ENCODE measurements at places on chromosomes 5 and 9.

- DNase-seq: no peak
These were observed 296.9 kb downstream of the ADAMTS6 start for GRCh38 chr5:65184780-65185179.

DNA sequence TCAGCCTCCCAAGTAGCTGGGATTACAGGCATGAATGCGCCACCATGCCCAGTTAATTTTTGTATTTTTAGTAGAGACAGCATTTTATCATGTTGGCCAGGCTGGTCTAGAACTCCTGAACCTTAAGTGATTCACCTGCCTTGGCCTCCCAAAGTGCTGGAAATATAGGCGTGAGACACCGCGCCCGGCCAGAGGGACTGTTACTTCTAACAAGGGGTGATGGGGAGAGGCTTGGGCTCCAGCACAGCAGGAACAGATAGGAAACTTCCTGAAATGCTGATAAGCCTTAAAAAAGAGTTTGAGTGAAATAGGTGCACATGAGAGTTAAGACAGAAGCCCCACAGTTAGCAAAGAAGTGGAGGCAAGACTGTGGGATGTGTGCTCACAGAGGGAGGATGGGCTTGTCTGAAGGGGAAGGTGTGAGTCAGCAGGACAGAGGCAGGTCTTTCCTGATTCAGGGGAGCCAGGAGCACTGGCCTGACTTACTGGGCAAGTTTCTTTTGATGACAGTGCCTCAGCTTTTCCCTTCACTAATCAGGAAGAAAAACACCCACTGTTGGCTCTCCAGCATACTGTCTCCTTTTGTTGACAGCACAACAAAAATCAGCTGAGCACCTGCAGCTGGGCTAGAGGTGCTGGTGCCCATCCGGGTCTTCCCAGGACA, 68.4 kb downstream of the RAD23B start:
- DNase-seq: no peak

DNA sequence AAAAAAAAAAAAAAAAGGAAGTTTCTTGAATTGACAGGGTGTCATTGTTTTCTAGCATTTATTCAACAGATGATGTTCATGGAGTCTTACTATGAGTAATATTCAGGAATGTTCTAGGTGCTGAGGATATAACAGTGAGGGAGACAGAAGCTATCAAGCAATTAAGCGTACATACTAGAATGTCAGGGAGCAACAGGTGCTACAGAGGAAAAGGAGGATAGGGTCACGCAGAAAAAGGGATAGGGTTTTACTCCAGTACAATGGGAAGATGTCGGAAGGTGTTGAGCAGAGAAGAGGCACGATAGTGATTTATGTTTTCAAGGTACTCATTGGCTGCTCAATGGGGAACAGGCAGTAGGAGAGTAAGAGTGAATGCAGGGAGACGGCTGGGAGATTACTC, 6.6 kb upstream of the RASGRF2 start:
- DNase-seq: no peak

- DNase-seq: no peak
These were observed 44.4 kb downstream of the FGF18 start for GRCh38 chr5:171463862-171464229.

- no peak for DNase-seq
These were observed 55.2 kb upstream of the IL12B start for GRCh38 chr5:159385536-159385935.

- no peak for DNase-seq
These were observed 1853.3 kb downstream of the EFNA5 start for GRCh38 chr5:105817416-105817815.

DNA sequence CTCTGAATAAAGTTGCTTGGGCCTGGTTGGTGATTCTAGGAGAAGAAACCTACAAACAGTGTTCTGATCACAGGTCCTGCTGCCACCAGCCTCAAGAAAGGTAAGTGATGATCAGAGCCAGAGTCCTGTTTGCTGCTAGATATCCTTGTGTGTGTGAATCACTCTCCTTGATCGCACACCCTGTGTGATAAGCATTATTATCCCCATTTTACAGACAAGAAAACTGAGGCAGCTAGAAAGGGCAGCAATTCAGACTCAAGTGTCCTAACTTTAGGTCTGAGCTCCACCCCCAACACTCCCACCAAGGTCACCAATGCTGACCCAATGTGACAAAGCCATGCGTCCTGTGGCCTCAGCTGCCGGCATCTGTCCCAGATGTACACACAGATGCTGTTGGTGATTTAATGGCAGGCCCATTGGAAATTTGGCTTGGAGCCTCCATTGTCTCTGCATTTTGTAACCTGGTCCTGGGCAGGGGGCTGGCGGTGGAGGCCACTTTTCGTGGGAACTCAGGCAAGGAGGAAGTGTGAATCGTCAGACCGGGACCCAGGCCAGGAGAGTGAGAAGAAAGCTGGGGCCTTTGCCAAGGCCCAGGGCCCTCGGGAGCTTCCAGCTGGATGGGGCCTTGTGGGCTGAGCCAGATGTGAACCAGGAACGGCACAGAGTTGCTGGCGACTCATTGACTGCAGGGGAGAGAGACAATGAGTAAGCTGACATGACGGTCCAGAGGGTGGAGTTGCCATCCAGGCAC, 29.8 kb upstream of the GGTA1 start:
- no peak for DNase-seq

DNA sequence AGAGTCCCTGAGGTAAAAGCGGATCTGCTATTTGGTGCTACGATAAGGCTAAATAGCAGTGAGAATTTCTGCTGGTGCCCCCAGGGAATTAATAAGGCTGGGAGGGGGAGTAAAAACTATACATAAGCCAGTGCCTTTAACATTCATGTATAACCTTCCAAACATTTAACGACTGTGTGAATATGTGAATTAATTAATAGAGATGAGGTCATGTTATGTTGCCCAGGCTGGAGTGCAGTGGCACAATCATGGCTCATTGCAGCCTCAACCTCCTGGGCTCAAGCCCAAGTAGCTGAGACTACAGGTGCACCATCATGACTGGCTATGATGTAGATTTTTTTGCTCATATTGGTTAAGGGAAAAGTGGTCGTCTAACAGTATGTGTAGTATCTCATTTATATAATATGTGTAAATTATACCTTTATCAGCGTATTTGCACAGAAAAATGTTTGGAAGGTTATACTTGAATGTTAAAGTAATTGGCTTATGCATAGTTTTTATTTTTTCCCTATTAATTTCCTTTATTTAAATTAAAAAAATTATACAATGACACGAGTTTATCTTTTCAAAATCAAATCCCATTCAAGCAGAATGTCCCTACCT, 64.6 kb downstream of the EHMT1 start:
- no peak for DNase-seq

- no peak for DNase-seq
These were observed 26.2 kb upstream of the BARHL1 start for GRCh38 chr9:132556235-132556634.

DNA sequence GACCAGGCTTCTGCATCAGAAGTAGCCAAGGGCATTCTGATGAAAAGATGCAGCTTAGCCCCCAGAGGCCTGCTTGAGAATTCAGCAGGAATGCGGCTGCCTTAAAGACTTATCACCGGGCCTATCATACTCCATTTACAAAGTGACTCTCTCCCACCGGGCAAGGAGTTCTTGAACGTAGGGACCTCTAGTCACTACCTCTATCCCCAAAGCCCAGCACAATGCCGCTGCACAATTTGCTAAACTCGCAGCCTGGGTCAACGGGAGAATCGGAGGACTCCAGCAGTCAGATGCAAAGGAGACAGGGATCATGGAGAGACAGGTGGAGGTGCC, 661 bp downstream of the PDCL start:
- no peak for DNase-seq

DNA sequence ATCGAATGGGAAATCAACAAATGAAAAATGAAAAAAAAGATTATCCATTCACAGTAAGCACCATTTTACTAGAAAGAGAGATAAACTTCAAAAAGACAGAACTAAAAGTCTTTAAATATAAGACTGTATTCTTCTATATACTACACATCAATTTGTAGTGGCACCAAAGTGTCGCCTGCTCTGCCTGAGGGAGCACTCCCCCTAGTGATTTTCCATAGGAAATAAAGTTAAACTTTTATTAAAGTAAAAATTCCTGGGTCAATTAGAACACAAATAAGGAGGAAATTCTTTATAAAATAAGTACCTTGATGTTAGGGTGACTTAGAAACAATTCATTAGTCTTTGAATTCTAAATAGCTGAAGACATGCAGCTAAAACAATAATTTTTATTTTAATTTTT, 9.7 kb downstream of the RAD1 start:
- no peak for DNase-seq

DNA sequence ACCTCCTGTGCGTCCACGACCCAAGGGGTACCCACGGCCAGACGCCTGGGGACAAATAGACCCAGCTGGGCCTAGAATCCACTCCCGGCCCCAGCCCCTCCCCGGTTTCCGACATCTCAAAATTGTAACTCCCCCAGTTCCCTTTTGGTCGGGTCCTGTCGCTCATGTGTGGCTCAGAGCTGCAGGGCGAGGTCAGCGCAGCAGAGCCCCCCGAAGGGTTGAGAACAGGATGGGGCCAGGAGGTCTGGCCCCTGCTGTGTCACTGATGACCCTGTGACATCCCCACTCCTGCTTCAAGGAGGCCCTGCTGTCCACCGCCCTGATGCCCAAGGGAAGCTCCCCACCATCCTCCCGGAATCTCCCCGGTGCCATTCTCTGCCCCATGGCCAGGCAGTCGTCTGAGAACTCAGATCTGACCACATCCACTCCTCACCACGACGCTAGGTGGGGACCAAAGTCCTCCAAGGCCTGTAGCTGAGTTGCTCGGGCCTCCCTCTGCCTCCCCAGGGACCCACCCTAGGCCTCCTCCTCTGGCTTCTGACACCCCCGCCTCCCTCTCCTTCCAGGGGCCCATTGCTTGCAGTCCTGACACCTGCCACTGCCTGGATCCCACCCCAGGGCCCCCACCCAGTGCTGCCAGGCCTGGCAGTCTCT, 3.9 kb downstream of the SLC9A3 start:
- no peak for DNase-seq

DNA sequence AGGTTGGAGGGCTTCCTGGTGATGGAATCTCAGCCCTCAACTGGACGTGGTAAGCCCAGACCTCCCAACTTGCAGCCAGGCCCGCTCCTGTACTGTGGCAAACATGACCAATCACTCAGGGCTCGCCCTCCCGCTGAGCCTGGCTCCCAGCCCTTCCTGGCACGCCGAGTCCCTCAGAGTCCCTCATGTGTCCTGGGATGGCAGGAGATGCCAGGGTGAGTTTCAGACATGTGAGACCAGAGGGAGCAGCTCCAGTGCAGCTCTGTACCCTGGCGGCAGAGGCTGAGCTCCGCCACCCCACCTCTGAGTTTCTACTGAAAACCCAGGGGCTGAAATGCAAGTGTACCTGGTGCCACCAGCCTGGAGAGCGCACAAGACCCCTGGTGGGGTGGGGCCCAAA, 42.0 kb upstream of the RXRA start:
- DNase-seq: no peak

DNA sequence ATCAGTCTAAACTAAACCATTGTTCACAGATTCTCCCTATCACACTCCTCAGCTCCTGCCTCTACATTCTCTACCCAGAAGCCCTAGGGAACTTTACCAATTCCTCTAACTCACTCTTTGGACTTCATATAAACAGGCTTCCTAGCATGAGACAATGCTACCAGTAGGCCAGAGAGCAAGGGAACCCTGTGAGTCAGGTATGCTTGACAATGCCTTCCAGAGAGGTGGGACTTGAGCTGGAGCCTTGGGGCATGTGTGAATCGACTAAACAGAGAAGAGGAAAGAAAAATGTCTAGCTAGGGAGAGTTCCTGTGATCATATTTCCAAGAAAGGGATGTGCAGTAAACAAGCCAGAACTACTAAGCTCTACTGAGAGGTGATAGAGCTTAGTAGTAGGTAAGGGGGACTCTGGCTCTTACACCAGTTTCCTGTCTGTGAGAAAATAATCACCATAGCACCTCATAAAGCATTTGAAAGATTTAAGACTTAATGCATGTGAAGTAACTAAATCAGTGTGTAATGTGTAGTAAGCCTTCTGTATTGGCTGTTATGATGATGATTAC, 6.4 kb upstream of the RFK start:
- no peak for DNase-seq

- DNase-seq: no peak
These were observed 64.6 kb upstream of the SHB start for GRCh38 chr9:38133595-38133994.

DNA sequence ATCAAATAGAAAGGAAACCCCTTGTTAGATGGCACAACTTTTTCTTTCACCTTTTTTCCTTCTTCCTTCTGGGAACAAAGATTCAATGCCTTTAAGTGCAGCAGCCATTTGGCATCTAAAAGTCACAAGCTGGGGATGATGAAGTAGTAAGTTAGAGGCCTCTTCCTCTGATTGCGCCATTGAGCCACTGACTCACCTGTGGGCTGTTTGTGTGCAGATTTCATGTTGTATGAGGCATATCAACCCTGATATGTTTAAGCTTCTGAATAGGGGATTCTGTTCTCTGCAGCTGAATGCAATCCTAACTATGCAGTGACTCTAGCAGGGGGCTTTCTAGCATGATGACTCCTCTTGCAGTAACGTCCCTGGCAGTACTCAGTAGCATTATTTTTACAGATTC, 599.9 kb downstream of the CSNK1G3 start:
- no peak for DNase-seq

DNA sequence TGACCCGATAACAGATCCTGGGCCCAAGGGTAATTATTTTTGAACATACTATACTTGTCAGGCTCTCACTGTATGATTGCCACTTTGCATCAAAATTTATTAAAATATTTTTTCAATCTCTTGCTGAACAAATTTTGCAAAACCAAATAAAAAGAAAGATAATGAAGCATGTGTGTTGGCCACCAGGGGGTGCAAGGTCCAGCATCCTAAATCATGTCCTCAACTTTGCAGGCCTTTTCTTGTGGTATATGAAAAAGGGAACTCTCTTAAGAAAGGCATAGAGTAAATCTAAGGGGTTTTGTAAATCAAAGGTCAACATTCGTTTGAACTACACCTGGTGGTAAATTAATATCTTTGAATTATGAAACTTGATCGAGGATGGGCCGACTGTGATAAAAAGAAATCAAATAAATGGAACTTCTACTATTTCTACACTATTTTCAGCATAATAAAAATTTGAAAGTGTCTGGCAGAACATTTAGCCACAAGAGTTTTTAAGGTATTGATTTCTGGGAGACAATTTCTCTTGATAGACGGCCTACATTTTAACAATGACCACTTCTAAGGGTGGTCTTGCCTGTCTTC, 676.5 kb downstream of the DMRTA1 start:
- no peak for DNase-seq

DNA sequence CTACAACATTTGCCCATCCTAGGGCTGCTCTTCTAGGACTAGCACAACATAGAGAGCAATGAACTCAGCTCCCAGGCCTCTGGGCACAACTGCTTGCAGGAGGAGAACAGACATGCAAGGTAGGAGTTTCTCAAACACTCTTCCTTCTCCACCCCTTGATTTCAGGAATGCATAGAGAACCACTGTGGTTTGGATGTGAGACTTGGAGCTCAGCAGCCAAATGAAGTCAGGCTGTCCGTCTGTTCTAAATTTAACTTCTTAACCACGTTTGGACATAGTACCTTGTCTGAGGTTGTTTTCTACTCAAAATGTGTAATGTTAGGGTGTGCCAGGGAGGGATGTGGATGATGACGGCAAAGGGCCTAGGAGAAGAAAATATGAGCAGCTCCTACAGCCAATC, 515.1 kb upstream of the TNC start:
- no peak for DNase-seq
